Stimulated activated CD4-positive, alpha-beta T cell treated with anti-CD3 and anti-CD28 coated beads, Interleukin-15, amount 100 ng/mL, for 24 hours (primary cell): ENCODE measurements at places on chromosomes 3 and 15.

DNA sequence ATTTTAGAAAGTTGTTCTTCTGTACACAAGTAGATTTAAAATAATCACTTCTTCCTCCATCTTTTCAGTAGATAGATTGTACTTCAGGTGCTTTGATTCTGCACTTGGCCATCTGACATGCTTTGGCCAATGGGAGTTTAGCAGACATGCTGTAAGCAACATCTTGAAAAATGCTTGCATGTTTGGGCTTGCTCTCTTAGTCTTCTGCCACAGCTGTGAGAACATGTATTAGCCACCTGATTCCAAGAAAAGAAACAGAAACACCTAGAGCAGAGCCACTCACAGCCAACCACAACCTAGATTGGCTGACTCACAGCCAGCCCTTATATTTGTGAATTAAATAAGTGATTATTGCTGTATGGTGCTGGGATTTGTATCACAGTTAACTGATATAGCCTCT lies 70.2 kb upstream of the GADL1 start:
- peak; percentile 4 for DNase-seq

GRCh38 chr3:187403768-187404288 lies 35.6 kb downstream of the RTP4 start:
- no peak for DNase-seq

- DNase-seq: no peak
Measured at GRCh38 chr3:196523841-196524240, 8.7 kb upstream of the SMCO1 start.

DNA sequence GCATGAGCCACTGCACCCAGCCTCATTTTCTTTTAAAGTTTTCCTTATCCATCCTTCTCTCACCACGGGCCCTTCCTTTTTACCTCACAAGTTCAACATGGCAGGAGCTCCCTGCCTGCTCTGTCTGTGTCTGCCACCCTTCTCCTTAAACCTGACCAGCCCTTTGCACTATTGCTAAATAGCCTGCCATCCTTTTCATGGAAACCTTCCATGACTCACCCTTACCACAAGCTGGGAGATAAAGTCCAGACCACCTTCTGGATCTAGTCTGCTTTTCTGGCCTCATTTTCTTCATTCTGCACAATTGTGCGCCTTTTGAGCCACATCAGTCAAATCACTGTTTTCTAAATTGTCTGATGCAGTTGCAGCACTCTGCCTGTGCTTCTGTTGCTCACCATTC lies 8.9 kb downstream of the PARP14 start:
- no peak for DNase-seq

- no peak for DNase-seq
Measured at GRCh38 chr15:99095626-99096025, 9.3 kb upstream of the SYNM start.

GRCh38 chr3:192092388-192093005 lies 631.5 kb downstream of the PYDC2 start:
- no peak for DNase-seq

DNA sequence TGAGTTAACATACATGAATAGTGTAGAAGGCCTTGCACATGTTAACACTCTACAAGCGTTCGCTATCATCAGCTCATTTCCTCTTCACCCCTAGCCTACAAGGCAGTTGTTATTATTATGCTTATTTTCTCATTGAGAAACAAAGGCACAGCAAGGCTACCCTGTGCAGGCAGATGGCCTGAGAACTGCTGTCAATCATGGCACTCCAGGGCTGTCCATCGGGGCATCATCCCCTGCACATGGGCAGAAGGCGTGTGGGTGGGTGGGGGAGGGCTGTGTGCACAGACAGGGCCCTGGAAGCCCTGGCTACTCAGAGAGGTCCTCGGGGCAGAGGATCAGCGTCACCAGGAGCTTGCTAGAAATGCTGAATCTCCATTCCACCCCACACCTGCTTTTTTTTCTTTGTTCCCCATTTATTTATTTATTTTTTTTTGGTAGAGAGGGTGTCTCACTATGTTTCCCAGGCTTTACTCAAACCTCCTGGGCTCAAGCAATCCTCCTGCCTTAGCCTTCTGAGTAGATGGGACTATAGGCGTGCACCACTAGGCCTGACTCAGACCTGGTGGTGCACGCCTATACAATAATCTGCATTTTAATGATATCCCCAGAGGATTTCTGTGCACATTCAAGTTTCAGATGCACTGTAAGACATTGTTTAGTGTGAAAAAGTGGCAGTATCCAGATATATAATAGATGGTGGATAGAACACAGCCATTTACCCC lies 9.6 kb upstream of the ZXDC start:
- no peak for DNase-seq

DNA sequence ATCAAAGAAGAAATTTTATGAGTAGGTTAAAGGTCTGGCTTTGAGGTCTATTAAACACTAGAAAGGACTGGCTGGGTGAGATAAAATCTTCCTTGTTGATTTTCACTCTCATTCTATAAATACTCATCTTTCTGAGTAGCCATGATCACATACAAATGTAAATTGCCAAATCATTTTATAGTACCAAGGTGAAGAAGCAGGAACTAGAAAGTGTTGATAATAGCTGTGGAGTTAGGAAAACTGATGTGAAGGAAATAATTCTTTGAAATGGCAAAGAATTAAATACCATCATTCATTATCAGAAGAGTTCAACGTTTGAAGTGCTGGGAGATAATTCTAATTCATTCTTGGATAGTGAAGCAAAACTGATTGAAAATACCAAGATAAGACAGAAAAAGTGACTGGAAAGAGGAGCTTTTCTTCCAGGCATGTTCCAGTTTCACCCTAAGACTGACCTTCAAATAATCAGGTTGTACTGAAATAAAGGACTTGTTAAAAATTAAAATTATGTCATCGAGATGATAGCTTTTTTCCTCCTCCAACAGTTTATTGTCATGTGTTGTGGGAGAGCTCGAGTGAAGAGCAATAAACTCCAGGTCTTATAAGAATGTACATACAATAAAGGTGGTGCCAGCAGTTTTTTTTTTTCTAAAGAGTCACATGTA lies 17.4 kb downstream of the THBS1 start:
- DNase-seq: no peak

GRCh38 chr3:188578576-188579363 lies 424.8 kb downstream of the LPP start:
- peak; percentile 34 for DNase-seq

- no peak for DNase-seq
Measured at GRCh38 chr3:14343338-14344112, 58.9 kb upstream of the SLC6A6 start.

- DNase-seq: no peak
Measured at GRCh38 chr3:56133423-56133822, 334.8 kb downstream of the ERC2 start.

GRCh38 chr3:39148435-39149058 lies 4.8 kb downstream of the CSRNP1 start:
- DNase-seq: peak; percentile 40

- DNase-seq: no peak
Measured at GRCh38 chr3:105772635-105773034, 96.2 kb downstream of the CBLB start.

- DNase-seq: no peak
Measured at GRCh38 chr3:42970976-42971772, 7.9 kb upstream of the GASK1A start.

GRCh38 chr3:13564751-13565560 lies 16.0 kb downstream of the FBLN2 start:
- no peak for DNase-seq

GRCh38 chr3:196168808-196169391 lies 42.3 kb downstream of the ZDHHC19 start:
- DNase-seq: no peak

- DNase-seq: no peak
Measured at GRCh38 chr3:43455233-43455632, 166.6 kb downstream of the ANO10 start.

GRCh38 chr15:68550004-68550403 lies 28.8 kb upstream of the CORO2B start:
- DNase-seq: no peak
